Kidney (tissue), 22 donors: ENCODE measurements at places on chromosomes 11 and 22. TPM values are rescaled to one million over a fixed set of nuclear protein-coding genes. Genes with fewer than 3 reads are reported as not detected.

GP1BB gene
- 1.9 TPM for total RNA-seq

DNA sequence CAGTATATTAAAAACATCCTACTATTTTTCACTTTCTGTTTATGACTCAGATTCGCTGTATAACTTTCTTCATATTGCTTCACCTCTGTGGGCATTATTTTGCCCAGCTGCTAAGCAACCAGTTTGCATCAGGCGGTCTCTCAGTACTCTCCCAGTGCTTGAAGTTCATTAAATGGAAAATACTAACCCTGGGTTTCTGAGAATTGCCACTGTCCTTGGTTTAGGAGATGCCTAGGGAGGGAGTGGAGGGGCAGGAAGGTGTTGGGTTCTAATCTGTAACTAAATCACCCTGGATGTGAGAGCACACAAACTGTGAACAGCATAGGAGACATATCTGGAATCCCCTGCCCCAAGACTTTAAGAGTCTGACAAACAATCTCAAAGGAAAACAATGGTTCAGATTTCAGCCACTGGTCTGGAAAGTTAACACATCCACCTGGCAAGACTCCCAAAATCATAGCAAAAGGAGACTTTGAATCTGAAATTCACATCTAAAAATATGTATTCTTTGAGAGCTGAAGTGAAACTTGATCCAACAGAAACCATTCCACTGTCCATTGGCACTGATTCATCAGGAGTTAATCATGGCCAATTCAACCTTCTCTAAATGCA, 540.0 kb downstream of the SOX6 start:
- no peaks in the 10 kb centered on the region for H3K36me3 ChIP-seq
- no peaks in the 10 kb centered on the region for H3K27me3 ChIP-seq
- no peak overlapping the region for H3K4me3 ChIP-seq
- H3K27ac ChIP-seq = no peak overlapping the region

GRCh38 chr11:27296497-27296896, 66.5 kb downstream of the CCDC34 start:
- peak; percentile 75 for DNase-seq
- H3K27ac ChIP-seq = no peak overlapping the region
- H3K4me3 ChIP-seq = no peak overlapping the region
- no peaks in the 10 kb centered on the region for H3K27me3 ChIP-seq
- H3K36me3 ChIP-seq = no peaks in the 10 kb centered on the region

- no peaks in the 10 kb centered on the region for H3K4me1 ChIP-seq
- H3K4me3 ChIP-seq = peak overlapping the region; percentile 60
- peak overlapping the region; percentile 65 for H3K27ac ChIP-seq
- no peaks in the 10 kb centered on the region for H3K36me3 ChIP-seq
- peak; percentile 70 for DNase-seq
Measured at GRCh38 chr22:50673231-50674129, 857 bp downstream of the SHANK3 start.

SPTBN2 gene
- 64.9 TPM for total RNA-seq

TMA7B gene
- 0.63 TPM for total RNA-seq

SCGB1C1 gene
- not detected for total RNA-seq

MS4A6E gene
- total RNA-seq = 0.38 TPM

- peaks cover 16% of the 10 kb centered on the region for H3K4me1 ChIP-seq
- DNase-seq = no peak
- no peak overlapping the region for H3K4me3 ChIP-seq
- H3K27ac ChIP-seq = peak overlapping the region; percentile 63
- H3K36me3 ChIP-seq = no peaks in the 10 kb centered on the region
Measured at GRCh38 chr11:86978756-86979608, 23.8 kb upstream of the FZD4 start.

DNA sequence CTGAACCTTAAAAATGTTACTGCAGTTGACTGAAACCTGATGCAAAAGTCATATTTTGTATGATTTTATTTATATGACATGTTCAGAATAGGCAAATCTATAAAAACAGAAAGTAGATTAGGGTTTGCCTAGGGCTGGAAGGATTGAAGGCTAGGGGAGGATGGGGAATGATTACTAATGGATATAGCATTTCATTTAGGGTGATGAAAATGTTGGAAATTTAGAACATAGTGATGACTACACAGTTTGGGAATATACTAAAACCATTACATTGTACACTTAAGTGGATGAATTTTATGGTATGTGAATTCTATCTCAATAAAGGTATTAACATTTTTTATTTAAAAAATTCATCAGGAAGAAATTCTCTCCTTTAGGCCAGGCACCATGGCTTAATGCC, 22.9 kb upstream of the PAFAH1B2 start:
- H3K27ac ChIP-seq = no peak overlapping the region
- no peaks in the 10 kb centered on the region for H3K4me1 ChIP-seq
- DNase-seq = no peak
- H3K27me3 ChIP-seq = no peaks in the 10 kb centered on the region

NXPE4 gene
- 0.63 TPM for total RNA-seq

DNA sequence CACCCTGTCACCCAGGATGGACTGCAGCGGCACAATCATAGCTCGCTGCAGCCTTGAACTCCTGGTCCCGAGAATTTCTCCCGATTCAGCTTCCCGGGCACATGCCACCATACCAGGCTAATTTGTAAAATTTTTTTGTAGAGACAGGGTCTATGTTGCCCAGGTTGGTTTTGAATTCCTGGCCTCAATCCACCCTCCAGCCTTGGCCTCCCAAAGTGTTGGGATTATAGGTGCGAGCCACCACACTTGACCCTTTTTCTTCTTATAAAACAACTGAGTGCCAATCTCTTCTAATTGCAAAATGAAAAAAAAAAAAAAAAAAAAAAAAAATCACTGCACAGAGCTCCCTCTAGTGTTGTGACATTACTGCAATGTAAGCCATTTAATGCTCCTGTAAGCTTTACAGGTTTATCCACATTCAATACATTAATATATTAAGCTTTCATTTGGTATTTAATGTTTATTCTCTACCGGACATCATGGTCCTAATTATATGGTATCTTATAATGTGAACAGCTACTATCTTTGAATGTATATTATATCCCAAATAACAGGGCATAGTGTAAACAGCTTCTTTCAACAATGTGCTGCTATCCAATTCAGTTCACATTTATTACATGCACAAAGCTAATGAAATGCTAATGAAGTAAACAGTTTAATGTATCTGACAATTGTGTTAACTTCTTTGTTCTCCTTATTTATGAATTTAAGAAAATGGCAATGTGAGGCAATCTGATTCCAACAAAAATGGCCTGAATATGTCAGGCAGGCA, 44.6 kb downstream of the COPB1 start:
- peaks cover 6% of the 10 kb centered on the region for H3K36me3 ChIP-seq
- no peaks in the 10 kb centered on the region for H3K27me3 ChIP-seq
- no peak overlapping the region for H3K4me3 ChIP-seq
- no peak overlapping the region for H3K27ac ChIP-seq
- H3K4me1 ChIP-seq = no peaks in the 10 kb centered on the region
- peak; percentile 9 for DNase-seq

DNA sequence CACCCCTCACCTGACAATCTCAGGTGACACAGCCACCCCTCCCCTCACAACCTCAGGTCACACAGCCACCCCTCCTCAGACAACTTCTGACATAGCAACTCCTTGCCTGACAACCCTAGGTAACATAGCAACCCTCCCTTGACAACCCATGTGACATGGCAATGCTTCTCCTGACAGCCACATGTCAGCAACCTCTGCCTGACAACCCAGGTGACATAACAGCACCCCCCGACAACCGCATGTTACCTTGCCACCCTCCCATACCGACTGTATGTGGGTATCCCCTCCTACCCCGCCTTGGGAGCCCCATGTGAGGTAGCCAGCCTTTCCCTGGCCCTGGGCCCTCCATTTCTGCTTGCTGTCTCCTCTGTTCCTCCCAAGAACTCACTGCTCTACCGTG, 77.7 kb upstream of the B3GAT1 start:
- no peak overlapping the region for H3K27ac ChIP-seq
- no peak for DNase-seq
- no peaks in the 10 kb centered on the region for H3K27me3 ChIP-seq
- no peak overlapping the region for H3K4me3 ChIP-seq

DNA sequence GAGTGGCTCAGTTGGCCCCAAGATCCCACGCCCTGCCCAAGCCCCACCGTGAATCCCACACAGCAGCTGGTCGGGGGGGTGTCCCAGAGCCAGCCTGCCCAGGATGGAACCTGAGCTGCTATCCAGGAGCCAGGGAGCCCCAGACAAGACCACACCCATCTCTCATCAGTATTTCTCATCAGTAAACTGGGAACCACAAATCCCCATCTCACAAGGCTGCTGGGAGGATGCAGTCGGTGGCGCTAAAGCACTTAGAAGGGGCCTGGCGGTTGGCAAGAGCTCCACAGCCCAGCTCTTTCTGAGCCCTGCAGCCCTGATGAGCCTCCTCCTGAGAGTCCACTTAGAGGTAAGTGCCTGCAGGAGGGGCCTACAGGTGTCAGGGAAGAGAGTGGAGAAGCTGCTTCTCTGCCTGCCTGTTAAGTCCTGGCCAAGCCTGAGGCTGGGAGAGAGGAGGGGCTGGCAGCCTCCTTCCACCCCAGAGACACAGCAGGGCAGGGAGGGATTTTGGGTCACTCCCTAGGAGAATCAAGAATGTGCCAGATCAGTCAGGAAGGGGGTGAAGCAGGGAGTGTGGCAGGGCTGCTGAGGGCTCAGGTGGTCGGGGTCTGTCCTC, 6.1 kb downstream of the FADS3 start:
- no peak for DNase-seq
- H3K4me3 ChIP-seq = no peak overlapping the region
- peaks cover 9% of the 10 kb centered on the region for H3K4me1 ChIP-seq
- H3K27me3 ChIP-seq = no peaks in the 10 kb centered on the region
- no peak overlapping the region for H3K27ac ChIP-seq
- H3K36me3 ChIP-seq = no peaks in the 10 kb centered on the region

- H3K4me3 ChIP-seq = peak within 1 kb of the TSS; percentile 69
- no peaks in the 10 kb centered on the region for H3K27me3 ChIP-seq
- no peaks in the 10 kb centered on the region for H3K36me3 ChIP-seq
- H3K27ac ChIP-seq = no peak within 1 kb of the TSS
- peaks cover 4% of the 10 kb centered on the region for H3K4me1 ChIP-seq
- DNase-seq = peak; percentile 71
Measured at GRCh38 chr11:66546368-66546965, at the start of gene ACTN3. Gene ACTN3 (plus strand): TSS chr11:66546903. CDS start chr11:66546938, 35 bp downstream.

GRCh38 chr11:59429924-59430516, 3.8 kb upstream of the OR5A2 start:
- H3K4me3 ChIP-seq = no peak overlapping the region
- no peak for DNase-seq
- no peaks in the 10 kb centered on the region for H3K4me1 ChIP-seq
- H3K36me3 ChIP-seq = no peaks in the 10 kb centered on the region
- H3K27ac ChIP-seq = no peak overlapping the region
- H3K27me3 ChIP-seq = no peaks in the 10 kb centered on the region

GRCh38 chr11:61378713-61379313, 13.6 kb upstream of the TMEM216 start:
- H3K36me3 ChIP-seq = no peaks in the 10 kb centered on the region
- no peaks in the 10 kb centered on the region for H3K27me3 ChIP-seq
- DNase-seq = no peak
- no peaks in the 10 kb centered on the region for H3K4me1 ChIP-seq

GRCh38 chr11:90318651-90319050, 95.8 kb upstream of the CHORDC1 start:
- no peak for DNase-seq
- no peaks in the 10 kb centered on the region for H3K4me1 ChIP-seq
- no peaks in the 10 kb centered on the region for H3K27me3 ChIP-seq
- H3K36me3 ChIP-seq = no peaks in the 10 kb centered on the region
- H3K27ac ChIP-seq = no peak overlapping the region

- H3K27me3 ChIP-seq = no peaks in the 10 kb centered on the region
- no peaks in the 10 kb centered on the region for H3K4me1 ChIP-seq
- no peaks in the 10 kb centered on the region for H3K36me3 ChIP-seq
- no peak for DNase-seq
Measured at GRCh38 chr22:49139492-49140151, 688.1 kb downstream of the BRD1 start.

- H3K4me3 ChIP-seq = no peak overlapping the region
- no peaks in the 10 kb centered on the region for H3K27me3 ChIP-seq
- no peaks in the 10 kb centered on the region for H3K36me3 ChIP-seq
Measured at GRCh38 chr11:58530236-58530635, 22.3 kb upstream of the OR5B21 start.

HSPB2 gene
- total RNA-seq = 4.4 TPM

CEND1 gene
- 0.16 TPM for total RNA-seq

RAPSN gene
- 0.41 TPM for total RNA-seq

DNA sequence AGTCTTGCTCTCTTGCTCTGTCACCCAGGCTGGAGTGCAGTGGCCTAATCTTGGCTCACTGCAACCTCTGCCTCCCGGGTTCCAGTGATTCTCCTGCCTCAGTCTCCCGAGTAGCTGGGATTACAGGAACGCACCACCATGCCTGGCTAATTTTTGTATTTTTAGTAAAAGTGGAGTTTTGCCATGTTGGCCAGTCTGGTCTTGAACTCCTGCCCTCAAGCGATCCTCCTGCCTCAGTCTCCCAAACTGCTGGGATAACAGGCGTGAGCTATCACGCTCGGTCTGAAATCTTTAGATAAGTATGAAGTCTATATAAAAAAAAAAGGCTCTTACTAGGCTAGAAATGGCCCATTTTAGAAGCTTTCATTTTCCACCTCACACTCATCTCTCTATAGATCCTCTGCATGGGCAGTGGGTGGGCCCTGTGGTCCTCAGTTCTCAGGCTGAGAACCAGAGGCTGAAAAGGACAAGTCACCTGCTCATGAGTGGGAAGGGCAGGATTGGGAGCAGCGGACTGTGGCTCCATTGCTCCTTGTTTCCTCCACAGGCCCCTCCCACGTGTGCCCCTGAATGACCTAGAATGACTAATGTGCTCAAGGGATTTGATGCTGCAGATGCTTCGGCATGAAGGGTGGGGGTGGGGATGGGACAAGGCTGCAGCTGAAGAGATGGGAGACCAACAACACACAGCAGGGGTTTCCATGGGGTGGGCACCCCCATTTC, 19.8 kb upstream of the PRAME start:
- H3K36me3 ChIP-seq = no peaks in the 10 kb centered on the region
- H3K27ac ChIP-seq = no peak overlapping the region
- no peaks in the 10 kb centered on the region for H3K27me3 ChIP-seq
- DNase-seq = no peak

DNA sequence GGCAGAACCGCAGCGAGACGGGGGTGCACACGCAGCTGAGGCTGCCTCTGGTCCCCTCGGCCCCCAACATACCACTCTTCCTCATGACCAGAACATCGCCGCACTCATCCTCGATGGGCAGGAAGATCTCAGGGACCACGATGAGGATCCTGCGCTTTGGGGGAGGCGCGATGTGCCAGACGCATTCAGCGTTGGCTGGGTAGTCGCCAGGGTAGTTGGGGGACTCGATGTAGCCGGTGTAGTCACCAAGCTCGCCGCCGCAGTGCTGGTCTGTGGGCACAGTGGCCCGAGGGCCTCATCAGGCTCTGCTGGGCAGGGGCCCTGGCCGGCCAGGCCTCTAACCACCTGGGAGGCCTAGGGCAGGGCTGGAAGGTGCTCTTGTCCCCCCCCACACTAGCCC, 23.0 kb upstream of the TTLL12 start:
- H3K4me3 ChIP-seq = no peak overlapping the region
- H3K4me1 ChIP-seq = no peaks in the 10 kb centered on the region
- no peaks in the 10 kb centered on the region for H3K36me3 ChIP-seq
- no peaks in the 10 kb centered on the region for H3K27me3 ChIP-seq
- DNase-seq = no peak
